ENCODE measurements at places on chromosomes 7 and 10.

DNA sequence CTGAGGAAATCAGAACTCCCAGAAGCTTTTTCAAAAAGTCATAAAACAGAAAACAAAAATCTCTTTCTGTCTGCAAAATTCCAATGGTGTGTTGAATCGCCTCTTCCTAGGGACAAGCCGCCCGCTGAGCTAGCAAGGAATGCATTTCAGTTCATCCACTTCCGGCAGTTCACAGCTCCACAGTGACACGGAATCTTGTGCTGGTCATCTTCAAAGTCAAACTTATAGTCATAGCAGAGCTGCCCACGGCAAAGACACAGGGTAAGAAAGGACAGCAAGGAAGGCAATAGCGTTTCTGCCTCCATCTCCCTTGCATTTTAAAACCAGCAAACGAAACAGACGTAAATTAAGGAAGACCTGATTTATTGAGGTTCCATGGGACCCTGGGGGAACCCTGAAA, 111.2 kb downstream of the GALNT11 start:
- DNase-seq: no peak

- DNase-seq: no peak
Measured at GRCh38 chr7:37524056-37524455, 75.4 kb upstream of the ELMO1 start.

GRCh38 chr7:66518151-66518691, 110.5 kb upstream of the KCTD7 start:
- no peak for DNase-seq

- DNase-seq: no peak
Measured at GRCh38 chr10:98474628-98475027, 27.9 kb upstream of the HPS1 start.

- no peak for DNase-seq
Measured at GRCh38 chr7:46198701-46199100, 277.6 kb upstream of the IGFBP3 start.

DNA sequence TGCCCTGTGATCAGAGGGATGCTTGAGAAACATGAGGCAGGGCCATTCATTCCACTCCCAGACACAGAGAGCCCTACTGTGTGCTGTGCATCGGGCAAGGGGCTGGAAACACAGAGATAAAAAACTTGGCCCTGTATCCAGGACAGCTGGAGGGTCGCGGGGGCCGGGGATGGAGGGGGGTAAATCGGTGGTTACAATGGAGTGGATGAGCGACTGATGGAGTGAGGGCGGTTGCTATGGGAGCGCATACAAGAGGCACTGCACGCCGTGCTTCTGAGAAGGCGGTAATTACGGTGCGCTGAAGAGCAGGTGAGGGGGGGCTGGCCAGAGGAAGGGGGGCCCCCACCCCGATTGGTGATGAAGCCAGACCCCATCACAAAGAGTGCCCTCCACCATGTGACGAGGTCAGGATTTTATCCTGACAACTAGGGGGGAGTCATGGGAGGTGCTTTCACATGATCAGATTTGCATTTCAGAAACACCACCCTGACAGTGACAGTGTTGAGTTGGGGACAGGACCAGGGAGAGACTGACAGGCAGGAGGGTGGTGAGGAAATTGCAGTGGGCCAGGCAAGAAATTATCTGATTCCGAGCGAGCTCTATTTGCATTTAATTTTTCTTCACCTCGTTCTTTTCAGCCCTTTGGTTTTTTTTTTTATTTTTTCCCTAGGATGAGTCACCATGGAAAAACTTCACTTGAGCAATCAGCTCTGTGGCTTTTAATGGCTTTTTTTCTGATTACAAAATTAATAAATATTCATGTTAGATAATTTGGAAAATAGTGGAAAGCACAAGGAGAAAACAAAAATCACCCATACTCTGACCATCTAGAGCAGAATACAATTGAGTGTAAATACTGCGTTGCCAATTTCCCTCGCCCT, 7.8 kb downstream of the CPA5 start:
- no peak for DNase-seq

GRCh38 chr10:128626397-128627000, 500.3 kb upstream of the MKI67 start:
- DNase-seq: no peak

GRCh38 chr10:71959526-71959925, 4.7 kb upstream of the CHST3 start:
- no peak for DNase-seq

- no peak for DNase-seq
Measured at GRCh38 chr10:641149-642010, 48.1 kb downstream of the DIP2C start.

DNA sequence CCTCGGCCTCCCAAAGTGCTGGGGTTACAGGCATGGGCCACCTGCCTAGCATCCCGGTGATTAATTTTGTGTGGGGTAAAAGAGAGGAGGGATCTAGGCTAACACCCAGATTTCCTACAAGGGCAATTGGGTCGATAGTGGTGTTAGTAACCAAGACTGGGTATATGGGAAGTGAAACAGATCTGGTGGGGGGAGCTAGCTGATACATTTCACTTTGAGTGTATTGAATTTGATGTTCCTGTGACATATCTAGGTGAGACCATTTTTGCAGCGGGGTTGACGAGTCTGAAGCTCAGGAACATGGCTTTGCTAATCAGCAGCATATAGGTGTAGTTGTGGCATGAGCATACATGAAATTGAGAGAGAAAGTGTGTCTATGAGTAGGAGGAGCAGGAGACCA, 12.0 kb downstream of the CLCN1 start:
- DNase-seq: no peak

DNA sequence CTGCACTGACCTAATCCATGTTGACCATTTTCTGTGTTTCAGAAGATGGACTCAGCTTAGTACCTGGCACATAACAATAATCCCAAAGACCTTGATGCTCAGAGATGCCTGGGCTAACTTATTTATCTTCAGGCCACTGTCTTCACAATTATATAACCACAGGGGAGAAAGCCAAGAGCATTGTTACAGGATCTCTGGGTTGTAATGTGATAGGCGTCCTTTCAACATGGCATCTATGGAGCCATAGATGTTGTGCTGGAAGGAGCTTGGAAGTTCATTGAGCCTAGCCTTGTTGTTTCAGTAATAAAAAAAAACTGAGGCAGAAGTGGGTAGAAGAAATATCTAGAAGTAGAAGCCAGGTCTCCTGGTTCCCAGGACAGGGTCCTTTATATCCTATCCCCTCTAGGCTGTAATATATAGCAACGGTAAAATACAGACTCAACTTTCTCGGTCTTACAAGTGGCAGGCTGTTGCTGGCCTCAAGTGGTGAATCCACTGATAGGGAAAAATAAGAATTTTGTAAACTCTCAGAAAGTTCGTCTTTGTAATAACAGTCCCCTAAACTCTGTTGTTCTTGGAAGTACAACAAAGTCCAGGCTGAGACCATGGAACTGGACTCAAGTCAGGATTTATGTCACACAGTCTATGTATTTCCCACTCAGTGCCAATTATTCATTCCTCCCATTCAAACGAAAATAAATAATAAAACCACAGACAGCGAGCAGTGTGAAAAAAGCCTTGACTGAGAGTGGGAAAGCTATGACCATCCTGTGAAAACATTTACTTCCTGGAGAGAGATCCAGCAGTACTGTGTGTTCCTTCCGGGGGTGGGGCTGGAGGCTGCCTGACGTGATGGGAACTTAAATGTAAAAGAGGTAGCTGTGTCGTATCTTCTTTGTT, 277.6 kb downstream of the REEP3 start:
- DNase-seq: no peak

Data from stimulated activated CD8-positive, alpha-beta memory T cell treated with anti-CD3 and anti-CD28 coated beads, Interleukin-15, amount 100 ng/mL, for 24 hours (primary cell).